RPMI7951 (cell line): ENCODE measurements at places on chromosomes 7 and 10. TPM values are rescaled to one million over a fixed set of nuclear protein-coding genes. Genes with fewer than 3 reads are reported as not detected.

MXI1 gene
- total RNA-seq, result 9.0 and 11.1 TPM in 2 replicates

DNA sequence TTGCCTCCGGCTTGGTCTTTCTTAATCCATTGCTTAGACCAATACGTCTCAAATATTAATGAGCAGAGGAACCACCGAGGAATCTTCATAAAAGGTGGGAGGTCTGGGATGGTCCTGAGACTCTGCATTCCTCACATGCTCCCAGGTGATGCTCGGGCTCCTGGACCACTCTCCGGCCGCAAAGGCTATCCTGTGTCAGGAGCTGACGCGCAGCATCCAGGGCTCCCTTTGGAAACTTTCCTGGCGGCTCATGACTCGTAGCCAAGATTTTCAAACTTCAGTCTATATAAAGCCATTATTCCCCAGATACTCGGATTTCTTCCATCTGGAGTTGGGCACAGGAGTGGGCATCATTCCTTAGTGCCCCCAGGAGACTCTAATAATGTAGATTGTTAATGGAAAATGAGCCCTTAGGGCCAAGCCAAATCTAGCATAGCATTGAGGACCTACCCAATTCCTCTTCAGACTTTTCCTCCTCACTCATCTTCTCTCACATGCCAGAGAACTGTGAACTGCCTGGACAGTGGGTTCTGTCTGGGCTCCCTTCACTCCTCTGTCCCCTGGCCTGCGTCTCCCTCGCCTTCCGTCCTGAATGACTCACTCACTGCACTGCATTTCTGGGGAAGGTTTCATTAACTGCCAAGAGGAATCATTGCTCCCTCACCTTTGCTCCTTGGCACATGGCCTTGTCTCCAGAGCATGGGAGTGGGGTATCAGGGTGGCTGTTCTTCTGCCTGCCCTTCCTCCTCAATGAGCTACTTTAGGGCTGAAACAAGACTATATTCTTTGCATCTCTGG is 89.3 kb downstream of the MKI67 start:
- peak; percentile 77 for DNase-seq

PLEKHS1 gene
- total RNA-seq, result 0.29 and 0.84 TPM in 2 replicates

- no peak for DNase-seq
Observed at GRCh38 chr7:16985621-16986020, 103.8 kb upstream of the AGR3 start.

DNA sequence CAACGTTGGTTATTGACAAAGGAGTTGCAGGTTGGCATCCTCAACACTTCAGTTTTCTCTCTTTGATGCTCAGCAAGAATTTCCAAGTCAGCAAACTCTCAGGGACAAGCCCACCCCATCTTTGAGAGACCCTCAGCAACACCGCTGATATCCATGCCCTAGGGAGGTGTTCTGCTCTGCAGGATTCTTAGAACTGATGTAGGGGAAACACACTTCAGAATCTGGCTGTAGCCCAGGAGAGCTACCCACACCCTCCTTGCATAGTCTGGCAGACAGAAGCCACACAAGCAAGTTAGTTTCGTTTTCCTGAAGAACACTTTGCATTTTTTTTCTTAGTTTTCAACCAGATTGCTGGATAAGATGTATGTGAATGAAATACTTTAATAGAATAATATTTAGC is 822 bp downstream of the SAMD9L start:
- peak; percentile 75 for DNase-seq

DNA sequence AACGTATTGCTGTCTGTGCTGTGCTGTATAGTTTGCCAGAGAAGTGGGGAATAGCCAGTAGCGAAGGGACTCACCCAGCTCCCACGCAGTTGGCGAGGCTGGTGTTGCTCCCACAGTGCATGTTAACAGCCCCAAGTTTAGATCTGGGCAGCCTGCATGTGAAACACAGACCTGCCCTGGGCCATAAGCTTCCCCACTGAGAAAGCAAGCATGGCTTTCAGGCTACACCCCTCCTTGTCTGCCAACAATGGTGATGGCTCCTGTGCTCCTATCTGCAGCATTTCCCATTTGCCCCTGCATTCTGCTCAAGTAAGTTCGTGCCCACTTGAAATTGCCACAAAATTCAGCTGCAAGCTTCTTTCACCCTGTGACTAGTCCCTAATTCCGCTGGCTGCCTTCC is 57.5 kb downstream of the IPMK start:
- DNase-seq, result no peak
